ENCODE measurements at places on chromosomes 3 and 15. TPM values are rescaled to one million over a fixed set of nuclear protein-coding genes. Genes with fewer than 3 reads are reported as not detected.

Gene TLNRD1
- polyA plus RNA-seq = 4.4 TPM

DNA sequence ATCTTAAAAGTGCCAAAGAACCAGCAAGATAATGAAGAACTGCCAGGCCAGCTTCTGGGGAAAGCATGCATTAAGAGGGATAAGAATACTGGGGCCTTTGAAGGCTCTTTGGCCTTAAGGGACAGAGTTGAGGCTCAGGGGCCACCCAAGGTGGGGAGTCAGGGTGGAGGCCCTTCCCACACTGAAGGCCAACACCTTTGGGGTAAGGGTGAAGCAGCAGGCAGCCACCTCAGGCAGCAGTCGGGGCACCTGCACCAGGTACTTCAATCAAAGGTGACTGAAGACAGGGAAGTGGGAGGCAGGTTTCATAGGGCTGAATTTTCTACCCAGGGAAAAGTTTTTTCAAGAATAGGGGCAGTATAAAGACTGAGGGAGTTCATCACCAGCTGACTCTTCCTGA, 87.7 kb upstream of the KLF13 start:
- DNase-seq = no peak

Gene TP63
- polyA plus RNA-seq = not detected

DNA sequence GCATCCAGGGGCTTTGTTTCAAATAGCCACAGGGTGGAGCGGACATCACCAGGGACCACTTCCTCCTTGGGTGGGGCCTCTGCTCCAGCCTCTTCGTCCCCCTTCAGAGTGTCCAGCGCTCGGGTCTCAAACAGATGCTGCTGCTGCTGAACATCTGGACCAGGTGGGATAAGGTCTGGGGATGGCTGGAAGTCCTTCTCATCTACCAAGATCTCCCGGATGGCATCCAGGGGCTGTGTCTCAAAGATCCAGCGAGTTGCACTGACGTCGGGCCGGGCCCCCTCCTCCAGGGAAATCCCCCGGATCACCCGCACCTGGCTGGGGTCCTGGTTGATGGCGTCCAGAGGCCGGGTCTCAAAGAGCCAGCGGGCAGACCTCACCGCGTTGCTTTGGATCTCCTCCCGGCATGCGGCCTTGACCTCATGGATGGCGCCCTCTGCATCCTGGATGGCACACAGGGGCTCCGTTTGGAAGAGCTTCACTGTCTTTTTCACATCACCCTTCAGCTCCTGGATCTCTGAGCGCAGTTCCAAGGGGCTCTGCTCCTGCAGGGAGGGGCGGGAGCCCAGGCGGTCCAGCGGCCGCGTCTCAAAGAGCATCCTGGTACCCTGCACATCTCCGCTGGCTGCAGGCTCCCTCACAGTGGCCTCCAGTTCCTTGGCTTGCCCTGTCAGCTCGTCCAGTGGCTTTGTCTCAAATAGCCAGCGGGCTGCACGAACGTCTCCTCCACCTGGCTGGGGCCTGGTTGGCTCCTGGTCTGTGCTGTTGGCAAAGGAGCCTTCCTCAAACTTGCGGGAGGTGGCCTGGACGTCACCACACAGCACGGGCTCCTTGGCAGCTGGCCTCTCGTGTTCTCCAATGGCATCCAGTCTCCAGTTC, 3.9 kb downstream of the XIRP1 start:
- DNase-seq = no peak

GRCh38 chr15:91992945-91993344, 139.4 kb downstream of the SLCO3A1 start:
- DNase-seq = no peak

DNA sequence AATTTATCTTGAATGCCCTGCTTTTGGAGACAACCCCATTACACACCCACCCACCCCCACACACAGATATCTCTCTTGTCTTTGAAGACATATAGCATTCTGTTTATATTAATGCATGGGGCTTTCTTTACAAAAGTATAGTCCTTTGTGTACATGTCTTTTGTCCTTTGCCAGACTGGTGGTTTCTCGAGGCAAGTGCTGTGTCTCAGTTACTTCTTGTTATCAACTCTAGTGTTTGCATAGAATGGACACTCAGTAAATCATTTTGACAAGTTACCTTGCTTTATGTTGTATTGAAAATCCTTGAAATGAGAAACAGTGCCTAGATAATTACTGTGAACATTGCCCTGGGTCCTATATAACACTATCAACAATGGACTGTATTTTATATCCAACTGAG, 33.9 kb downstream of the KBTBD8 start:
- no peak for DNase-seq

Gene SMAD3
- polyA plus RNA-seq = 19.5 TPM

Gene HIGD2B
- polyA plus RNA-seq = not detected

DNA sequence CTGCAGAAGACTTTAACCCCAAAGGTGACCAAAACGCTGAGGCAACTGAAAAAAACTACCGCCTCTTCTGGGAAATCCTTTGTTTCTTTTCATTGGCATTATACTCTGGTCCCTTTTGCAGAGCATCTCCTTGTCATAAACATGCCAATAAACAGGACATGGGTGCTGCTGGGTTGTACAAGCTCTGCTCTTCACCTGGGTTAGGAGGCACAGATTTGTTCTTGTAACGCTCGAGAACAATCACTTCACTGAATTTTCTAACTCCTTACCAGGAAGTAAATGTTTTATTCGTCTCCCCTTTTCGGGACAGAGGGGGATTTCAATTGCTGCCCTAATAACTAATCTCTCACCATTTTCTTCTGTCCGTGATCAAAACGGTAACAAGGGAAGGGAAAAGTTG, 1.3 kb downstream of the PLCH1 start:
- peak; percentile 23 for DNase-seq

DNA sequence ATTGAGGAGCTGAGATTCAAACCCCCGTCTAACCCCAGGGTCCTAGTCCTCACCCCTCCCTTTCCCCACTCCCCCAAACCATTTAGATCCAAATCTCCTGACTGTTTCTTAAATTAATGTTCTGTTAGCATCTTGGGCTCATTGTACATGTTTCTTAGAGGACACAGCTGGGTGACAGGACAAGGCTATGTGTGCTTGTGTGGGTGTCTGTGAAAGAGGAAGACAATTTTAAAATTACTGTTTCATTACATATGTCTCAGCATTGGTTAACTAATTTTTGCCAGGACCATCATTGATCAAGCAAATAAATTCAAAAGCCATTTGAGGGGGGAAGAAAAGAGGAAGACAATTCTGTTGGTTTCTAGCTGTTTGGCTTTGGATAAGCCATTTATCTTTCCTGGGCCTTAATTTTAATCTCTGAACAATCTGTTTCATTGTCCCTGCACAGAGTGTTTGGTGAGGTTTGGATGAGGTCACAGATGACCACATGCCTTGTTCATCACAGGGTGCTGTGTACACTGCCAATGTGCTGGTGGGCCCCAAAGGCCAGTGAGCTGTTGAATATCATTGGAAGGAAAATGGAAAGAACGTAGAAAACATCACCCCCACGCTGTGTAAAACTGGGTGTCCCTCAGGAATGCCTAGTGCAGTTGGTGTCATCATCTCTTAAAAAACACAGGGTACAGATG, 51.9 kb downstream of the RPLP1 start:
- DNase-seq = no peak

Gene THOC7
- 35.6 TPM for polyA plus RNA-seq

DNA sequence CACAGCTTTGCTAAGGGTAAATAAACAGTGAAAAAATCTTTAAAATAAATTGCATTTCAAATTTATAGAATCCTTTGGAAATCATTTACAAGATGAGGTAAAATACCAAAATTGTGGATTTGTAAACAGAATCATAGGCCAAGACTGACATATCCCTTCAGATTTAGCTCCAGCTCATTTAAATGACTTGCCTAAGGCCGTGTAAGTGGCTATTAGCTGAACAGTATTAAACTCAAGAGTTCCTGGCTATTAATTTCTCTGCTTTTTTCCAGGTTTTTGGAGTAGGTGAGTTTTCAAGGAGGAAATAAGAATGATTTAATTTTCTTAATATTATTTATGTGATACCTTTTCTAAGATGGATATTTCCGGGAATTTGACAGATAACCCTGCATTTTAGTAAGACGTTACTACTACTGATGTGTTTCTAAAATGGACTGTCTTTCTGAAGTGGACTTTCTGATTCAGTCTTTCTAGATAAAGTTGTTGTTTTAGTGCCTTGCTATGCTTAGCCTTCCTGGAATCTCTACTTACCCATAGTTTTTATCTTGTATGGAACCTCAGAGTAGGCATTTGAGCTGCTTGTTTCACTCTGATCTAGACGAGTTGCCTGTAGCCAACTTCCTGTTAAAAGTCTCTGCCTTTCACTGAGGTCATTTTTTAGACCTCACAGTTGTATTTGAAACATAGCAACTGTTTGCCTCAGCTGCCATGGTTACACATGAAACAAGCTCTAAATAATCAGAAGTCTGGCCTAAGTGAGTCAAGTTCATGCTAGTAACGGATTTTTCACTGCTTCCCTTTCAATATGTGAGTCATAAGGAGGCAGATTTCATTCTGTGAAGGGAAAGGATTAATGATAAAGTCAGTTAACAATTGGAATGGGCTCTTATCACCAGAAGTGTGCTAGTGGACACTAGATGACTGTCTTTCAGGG, 127.0 kb downstream of the KLHL25 start:
- no peak for DNase-seq

Gene CCR4
- not detected for polyA plus RNA-seq

DNA sequence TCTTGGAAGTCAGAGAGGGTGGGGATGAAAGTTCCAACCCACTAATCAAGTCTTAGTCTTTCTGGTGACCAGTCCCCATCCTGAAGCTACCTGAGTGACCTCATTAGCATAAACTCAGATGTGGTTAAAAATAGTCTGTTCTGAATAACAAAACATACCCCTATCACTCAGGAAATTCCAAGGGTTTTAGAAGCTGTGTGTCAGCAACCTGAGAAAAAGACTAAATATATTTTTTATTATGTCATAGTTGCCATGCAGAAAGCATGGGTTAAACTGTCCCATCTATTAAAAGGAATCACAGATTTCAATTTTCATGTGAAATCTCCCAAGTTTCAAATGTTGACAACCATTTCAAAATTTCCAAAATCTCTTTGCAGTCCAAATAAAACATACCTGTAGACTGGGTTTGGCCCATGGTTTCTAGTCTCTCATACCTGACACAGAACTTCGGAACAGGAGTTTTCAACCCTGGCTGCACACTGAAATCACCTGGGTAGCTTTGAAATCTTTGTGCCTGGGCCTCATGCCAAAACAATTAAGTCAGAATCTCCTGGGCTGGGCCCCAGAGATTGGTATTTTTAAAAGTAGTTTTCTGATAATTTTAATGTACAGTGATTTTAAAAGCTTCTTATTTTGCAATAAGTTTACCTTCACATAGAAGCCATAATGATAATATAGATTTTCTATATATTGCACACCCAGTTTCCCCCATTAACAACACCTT, 476.3 kb downstream of the RBMS3 start:
- DNase-seq = no peak

Gene LPCAT4
- 88.4 TPM for polyA plus RNA-seq

DNA sequence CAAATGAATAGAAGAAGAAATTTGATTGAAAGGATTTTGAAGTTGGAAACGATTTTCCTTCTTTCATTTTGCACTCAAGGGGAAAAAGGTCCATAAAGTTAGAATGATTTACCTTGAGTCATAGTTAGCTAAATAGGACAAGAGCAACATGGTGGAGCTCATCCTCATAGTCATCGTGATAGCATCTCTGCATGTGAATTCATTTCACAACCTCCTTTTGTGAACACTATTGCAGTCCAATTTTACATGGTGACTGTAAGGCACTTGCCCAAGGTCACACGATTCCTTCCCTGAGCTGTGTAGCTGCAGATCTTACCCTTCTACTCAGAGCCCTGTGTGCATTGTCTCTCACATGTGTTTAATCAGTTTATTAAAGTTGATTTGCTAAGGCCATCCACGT, 359.8 kb upstream of the C2CD4B start:
- DNase-seq = no peak
